Stimulated activated CD8-positive, alpha-beta memory T cell treated with anti-CD3 and anti-CD28 coated beads, Interleukin-2, amount 100 ng/mL, for 1 hour (primary cell): ENCODE measurements at places on chromosomes 6 and 20.

- no peak for DNase-seq
Observed at GRCh38 chr20:38023181-38024001, 9.9 kb downstream of the TTI1 start.

- DNase-seq: no peak
Observed at GRCh38 chr6:89475634-89476033, 42.7 kb downstream of the ANKRD6 start.

DNA sequence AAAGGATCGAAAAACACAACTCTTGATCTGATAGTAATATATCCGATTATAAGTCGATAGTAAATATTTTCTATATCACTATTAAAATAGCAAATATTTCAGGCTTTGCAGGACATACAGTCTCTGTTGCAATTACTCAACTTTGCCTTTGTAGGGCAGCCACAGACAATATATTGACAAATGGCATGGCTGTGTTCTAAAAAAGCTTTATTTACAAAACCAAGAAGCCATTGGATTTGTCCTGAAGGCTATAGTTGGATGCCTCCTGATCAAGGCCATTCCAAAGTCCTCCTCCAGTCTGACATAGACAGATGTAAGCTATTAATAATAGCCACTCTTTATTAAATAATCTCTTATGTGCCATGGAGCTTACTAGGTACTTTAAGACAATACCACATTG, 5.9 kb downstream of the OCSTAMP start:
- DNase-seq: no peak

DNA sequence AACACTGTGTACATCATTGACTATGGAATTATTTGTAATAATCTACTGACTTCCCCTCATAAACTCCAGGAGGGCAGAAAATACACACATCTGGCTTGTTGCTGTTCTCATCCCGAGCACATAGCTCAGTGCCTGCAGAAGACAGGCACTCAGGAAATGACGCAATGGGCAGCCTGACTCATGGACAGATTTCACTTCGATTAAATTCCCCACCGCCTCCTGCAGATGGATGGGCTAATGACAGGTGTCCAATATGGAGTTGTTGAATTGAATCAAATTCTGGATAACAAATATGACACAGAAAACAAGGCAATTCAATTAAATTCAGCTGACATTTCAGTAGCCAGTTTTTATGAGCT, 9.1 kb downstream of the ANKRD60 start:
- DNase-seq: no peak

GRCh38 chr6:54403096-54403495, 94.9 kb downstream of the TINAG start:
- DNase-seq: no peak

DNA sequence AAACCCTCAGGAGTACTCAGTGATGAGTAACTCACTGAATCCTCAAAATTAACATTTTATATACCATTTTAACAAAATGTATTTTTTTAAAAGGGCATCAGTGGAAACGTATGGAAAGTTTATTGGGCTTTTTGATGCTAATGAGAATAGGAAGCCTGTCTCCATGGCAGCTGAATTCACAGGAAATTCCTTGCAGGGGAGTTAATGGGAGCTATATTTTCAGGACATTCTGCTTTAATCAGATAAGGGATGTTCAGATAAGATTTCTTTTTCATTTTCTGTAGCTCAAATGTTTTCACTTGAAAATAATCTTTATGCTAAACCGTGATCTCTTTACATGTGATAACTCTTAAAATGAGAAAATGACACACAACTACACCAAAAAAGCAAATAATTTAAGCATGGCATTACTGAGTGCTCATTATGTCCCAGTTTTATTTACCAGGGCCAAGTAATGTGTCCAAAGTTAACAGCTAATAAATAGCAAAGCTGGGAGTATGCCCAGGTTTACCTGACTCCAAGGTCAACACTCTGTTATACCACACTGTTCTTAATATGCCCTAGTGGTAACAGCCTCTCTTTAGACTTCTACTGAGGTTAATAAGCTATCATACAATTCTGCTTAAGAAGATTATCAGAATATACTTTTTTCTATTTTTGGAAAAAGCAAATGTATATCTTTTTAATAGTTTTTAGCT, 348.1 kb downstream of the GRIK2 start:
- DNase-seq: no peak

DNA sequence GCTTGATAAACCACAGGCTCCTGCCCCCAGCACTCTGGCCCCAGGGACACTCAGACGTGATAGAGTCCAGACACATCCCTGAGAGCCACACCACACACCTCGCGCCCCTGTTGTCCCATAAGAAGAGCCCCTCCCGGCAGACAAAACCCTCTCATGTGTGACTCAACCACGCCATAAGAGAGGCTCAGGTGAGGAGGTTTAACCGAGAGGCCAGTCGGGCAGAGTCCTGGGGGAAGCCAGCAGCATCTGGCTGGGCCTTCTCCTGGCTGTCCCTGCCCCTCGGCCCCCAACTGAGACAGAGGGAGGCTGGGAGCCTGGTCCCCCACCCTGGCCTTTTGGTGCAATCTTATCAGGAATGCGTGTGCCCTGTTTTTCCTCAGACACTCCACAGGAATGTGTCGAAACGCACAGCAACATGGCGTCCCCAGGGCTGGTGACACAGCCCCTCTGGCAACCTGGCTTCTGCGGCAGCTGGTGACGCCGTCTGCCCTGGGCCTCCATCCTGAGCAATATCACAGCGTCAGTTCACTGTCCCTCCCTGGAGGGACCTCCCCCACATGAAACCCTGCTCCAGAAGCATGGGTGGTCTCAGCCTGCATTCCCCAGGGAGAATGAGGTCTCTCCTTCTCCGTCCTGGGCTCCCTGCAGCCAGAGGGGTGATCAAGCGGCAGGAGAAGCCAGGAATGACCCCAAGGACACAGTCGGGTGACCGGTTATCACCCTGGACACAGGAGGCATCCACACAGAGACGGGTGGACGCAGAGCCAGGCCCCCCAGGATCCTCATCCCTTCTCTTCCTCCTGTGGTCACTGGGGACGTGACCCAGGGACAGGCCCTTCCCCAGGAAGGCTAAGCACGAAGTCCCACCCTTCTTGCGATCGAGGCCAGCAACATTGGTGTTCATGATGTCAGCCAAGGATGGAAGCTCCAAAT, 156.6 kb upstream of the AFDN start:
- no peak for DNase-seq

GRCh38 chr20:31494131-31494530, 19.0 kb downstream of the REM1 start:
- no peak for DNase-seq

DNA sequence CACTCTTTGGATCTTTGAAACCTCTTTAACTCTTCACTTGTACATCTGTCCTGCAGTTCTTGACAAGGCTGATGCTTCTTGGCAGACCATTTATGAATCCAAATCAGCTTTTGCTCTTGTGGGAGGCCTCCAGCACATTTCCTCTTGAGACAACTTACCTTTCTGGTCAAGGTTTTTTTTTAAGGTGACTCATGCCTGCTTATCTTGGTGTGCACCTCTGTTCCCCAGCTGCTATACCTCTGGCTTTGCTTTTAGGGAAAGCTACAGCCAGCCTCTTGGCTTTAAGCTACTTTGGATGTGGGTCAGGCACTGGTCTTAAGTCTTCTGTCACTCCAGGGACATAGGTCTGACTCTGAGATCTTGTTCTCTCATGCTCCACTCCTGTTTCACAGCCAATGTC, 106.5 kb downstream of the PHF3 start:
- DNase-seq: no peak

- DNase-seq: no peak
Observed at GRCh38 chr6:25442898-25443297, 163.7 kb downstream of the CARMIL1 start.

DNA sequence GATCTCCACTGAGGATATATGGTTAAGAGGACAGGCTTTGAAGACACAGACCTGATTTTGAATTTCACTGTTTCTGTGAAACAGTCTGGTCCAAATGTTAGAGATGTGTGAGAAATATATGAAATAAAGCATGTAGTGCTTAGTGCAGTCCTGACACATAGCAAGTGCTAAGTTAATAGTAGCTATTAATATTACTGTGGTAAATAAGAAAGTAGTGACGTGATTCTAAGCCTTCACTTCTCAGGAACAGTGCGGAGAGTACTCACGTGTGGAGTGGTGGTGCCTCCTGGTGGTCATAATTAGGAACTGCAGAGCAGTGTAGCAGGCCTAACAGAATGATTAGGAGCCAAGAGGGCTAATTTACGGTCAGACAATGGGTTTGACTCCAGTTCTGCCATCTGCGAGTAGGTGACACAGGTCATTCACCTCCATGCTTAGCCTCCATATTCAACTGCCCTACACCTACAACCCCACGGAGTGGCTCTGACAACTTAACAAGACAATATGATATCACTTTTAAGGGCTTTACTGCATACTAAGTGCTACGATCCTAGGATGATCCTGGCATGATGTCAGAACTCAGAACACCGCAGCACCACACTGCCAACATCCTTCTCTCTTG, 106.2 kb downstream of the JPH2 start:
- DNase-seq: peak; percentile 64

GRCh38 chr6:116461331-116461931, at the start of gene CALHM6:
Gene CALHM6 (plus strand): TSS chr6:116461375. CDS start chr6:116461930, 555 bp downstream.
- no peak for DNase-seq

GRCh38 chr20:32511358-32512046, 73.6 kb downstream of the NOL4L start:
- DNase-seq: no peak

DNA sequence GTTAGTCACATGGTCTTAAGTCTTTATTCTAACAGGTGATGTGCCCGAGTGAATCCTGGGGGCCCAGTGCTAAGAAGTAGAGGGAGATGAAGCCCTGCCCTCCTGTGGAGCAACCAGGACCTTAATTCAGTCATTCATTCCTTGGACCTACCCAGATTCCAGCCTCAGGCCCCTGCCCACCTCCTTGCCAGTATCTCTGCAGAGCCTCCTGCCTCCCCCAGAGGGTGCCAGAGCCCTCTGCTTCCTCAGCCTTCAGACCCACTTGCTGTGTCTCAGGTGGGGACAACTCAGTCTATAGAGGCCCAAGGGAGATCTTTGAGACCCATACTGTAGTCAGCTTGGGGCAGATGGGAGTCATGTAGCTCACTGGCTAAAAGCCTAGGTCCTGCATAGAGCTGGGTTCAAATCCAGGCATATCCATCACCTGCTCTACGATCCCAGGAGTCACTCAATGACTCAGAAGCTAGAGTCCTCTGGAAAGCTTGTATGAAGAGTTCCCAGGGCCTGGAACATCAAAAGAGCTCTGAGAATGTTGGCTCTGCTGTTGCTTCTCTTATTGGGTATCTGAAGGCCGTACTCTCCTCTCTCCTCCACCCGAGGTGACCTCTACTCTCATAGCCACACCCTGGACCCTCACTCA, 3.9 kb upstream of the SIGLEC1 start:
- DNase-seq: no peak

DNA sequence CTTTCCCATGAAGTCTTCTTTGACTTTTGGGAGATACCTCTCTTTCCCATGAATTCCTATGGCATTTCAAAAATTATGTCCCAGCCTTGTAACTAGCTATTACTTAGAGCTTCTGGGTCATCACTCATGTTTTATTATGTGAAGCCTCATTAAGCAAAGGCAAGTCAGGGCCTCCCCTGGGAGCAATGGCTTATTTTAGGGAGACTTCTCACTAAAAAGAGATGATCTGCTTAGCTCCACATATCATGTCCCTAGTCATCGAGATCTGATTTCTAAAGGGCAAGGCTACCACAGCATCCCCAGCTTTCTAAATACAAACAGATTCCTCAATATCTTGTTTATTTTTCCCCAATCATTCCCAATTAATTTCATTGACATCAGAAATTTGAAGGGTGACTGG, 154.0 kb upstream of the MANEA start:
- DNase-seq: no peak

GRCh38 chr6:142740449-142740848, 204.5 kb downstream of the HIVEP2 start:
- DNase-seq: no peak

- no peak for DNase-seq
Observed at GRCh38 chr6:144179237-144179636, 28.9 kb downstream of the STX11 start.

DNA sequence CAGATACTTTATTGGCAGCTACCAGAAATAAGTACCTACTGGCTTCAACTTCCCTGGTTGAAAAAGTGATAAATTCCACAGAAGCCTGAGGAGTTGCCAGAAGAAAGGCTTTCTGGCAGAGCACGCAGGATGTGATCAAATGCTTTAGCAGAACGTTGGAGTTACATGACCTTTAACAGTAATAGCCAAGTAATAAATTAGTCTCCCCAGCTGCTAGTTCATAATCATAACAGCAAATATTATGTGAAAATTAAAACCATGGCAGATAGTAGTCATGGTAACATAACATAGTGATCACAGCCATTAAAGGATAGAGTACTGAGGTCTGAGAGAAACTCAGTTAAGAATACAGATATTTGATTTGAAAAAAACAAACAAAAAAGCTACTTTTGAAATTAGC, 567.7 kb downstream of the ADGRB3 start:
- DNase-seq: no peak

DNA sequence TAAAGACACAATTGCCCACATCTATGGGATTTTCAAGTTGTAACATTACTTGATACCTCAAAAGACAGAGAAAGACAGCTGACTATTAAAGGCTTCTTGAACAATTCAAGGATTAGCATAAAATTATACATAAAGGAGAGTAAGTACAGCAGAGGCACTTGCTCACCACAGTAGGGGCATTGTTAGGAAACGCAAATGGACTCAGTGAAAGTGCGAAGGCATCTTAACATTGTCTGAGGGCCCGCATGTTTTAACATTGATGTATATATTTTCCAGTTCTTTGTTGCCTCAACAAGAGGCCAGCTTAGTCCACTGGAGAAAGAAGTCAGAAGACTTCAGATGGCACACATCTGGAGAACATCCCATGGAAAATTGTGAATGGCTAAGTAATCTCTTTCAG, 115.4 kb downstream of the SIM1 start:
- DNase-seq: no peak

- no peak for DNase-seq
Observed at GRCh38 chr6:167576828-167577503, 249.7 kb upstream of the AFDN start.

GRCh38 chr6:6915219-6915618, 192.5 kb upstream of the RREB1 start:
- no peak for DNase-seq

GRCh38 chr6:131443014-131443413, 130.0 kb upstream of the ARG1 start:
- no peak for DNase-seq

DNA sequence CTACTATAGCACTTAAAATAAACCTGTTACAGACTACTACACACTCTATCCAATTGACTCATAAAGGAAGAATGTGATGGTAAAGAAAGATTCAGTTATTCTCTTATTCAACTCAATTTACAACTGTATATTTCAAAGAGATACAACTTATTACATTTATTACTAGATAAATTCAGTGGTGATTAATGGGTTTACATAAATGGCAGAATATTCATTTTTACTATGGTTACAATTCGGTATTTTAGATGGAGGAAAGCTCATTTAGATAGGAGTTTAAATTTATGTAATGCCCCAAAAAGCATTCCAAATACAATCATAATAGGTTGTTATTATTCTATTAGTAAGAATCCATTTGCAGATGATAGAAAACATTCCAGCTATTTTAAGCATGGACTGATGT, 439.1 kb upstream of the OPRM1 start:
- DNase-seq: no peak
